Epithelial cell of esophagus (primary cell): ENCODE measurements at places on chromosomes 16 and 17.

DNA sequence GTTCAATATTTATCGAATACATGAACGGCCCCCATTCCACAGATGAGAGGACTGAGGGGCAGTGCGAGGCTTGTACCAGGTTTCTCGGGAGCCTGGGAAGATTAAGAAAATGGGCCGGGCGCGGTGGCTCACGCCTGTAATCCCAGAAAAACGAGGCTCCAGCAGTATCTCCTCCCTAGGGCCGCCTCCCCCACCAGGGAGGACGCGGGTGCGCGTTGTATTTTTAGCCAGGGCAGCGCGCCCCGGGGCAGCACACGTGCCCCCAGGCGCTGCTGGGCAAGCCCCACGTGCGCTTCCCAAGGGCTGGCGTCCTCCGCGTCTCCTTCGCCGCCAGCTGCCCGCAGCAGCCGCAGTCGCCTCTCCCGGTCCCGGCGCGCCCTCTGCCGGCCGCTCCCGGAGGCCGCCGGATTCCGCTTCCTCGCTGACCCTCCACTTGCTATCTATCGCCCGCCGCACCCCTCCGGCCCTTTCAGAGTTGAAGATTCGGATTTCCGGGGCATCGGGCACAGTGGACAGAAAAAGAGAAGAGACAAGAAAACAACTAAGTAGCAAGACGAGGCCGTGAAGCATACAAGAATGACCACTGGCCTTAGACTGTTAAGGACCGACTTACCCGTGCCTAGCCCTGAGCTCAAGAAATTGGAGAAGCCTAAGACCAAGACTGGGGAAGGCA, 1.9 kb upstream of the YBX2 start:
- DNase-seq, result peak; percentile 76

DNA sequence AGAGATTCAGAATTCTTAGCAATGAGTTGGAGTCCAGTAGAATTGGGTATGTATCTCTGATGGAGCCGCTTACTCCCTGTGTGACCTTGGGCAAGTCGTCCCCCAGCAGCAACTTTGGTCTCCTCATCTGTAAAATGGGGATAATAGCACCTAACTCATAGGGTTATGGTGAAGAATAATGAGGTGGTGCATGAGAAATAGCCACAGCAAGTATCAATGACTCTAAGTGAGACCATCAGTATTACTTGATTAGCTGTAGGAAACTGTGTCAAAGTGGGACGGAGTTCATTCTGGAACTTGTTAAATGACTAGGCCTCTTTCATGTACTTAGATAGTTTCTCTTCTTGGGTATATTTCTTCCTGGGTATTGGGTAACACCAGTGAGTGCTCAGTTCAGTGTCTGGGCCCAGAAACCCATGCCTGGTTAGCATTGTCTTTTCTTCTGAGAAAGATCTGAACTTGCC, 6.4 kb downstream of the PRKCB start:
- no peak for DNase-seq

GRCh38 chr17:82808921-82809905, 30.6 kb downstream of the ZNF750 start:
- no peak for DNase-seq

- peak; percentile 92 for DNase-seq
These were observed 16.6 kb upstream of the ERN1 start for GRCh38 chr17:64146418-64147109.

DNA sequence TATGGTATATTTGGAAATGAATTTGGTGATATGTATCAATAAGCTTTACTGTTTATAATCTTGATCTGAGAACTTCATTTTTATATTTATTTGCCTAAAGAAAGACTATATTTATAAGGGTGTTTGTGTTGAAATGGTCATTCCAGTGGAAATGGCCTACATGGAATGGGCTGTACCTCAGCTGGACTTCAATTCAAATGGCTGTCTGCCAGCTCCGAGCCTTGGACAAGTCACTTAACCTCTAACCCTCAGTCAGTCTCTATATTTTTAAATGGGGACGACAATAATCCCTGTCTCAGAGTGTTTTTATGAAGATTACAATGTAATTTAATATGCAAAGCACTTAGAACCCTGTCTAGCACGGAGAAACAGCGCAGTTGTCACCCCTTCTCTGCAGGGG, 260.8 kb upstream of the CACNG5 start:
- DNase-seq, result no peak

- no peak for DNase-seq
These were observed 13.3 kb downstream of the GRB7 start for GRCh38 chr17:39751016-39751543.

DNA sequence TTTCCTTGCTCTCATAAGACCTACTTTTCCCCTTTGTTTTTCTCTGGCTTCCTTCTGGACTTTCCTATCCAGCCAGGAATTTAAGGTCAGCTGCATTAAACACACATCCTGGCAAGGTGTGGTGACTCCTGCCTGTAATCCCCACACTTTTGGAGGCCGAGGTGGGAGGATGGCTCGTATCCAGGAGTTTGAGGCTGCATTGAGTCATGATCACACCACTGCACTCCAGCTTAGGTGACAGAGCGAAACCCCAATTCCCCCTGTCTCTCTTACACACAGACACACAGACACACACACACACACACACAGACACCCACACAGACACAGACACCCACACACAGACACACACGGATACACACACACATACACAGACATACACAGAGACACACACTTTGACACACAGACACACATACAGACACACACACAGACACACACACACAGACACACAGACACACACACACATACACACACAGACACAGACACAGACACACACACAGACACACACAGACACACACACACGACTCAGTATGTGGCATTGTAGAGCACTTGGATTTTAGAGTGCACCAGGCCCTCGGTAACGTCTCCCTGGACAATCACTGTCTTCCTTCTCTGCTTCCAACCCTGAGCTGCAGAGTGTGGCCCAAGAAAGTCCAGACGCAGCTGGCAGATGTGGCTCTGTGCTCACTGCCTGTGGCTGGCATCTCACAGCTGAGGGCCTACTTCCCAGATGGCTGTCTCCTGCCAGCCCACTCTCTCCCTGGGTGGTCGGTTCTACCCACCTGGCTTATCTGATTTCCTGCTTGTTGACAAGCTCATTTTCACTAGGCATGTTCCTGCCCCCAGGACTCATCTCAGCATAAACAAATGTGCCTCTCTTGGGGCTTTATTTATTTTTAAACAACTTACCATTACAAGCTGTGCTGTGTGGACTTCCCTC, 39.0 kb downstream of the NLRP1 start:
- no peak for DNase-seq

DNA sequence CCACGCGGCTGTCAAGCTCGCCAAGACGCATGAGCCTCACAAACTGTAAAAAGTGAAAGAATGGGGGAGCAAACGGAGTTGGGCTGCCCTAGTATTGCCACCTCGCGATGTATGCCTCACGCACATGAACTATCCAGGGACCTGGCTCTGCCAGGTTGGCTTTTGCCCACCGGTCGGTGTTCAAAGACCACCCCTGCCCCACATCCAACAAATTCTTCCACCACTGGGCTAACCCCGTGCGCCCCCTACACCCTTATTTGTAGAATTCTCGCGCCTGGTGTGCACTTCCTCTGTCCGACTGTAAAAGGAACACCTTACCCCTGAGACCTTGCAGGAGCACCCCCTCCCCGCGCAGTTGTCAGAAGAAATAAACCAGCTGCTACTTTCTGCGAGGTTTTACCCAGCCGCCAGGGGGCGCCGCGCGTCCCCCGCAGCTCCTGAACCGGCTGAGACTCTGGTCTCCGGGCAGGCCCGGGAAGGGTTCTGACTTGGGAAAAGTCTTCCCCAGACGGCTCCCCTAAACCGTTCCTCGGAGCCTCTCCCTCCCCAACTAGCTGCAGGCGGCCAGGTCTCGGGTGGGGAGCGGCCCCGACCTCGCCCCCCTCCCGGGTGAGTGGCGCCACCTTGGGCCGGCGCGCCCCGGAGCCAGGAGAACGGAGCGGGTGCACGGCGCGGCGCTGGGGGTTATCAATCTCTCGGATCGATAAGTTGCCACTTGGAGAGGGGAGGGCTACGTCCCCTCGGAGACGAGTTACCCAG, 1.7 kb upstream of the ZNF423 start:
- peak; percentile 56 for DNase-seq

GRCh38 chr17:44084131-44084538, 13.6 kb downstream of the G6PC3 start:
- DNase-seq, result peak; percentile 27

DNA sequence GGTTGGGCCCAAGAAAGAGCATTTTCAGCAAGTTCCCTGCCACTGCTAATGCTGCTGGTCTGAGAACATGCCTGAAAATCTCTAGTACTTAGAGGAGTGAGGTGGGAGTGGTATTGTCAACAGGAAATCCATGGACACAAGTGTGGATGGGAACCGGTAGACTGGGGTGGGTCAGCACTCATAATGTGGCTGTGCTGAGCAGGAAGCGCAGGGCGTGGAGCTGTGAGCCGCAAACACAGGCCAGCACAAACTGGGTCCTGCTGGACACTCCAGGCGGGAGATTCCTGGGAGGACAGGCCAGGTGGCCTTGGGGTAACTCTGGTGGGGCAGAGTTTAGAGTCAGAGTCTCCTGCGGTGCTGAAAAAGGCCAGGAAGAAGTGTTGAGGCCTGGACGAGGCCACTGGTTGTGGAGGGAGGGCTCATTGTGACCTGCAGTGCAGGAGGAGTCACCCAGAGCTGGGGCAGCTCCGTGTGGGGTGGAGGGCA, 62.6 kb downstream of the BANP start:
- DNase-seq, result no peak
